NCI-H1417 treated with DMSO at 0.1 percent for 48 hours (cell line): ENCODE measurements at places on chromosomes 2 and 18.

DNA sequence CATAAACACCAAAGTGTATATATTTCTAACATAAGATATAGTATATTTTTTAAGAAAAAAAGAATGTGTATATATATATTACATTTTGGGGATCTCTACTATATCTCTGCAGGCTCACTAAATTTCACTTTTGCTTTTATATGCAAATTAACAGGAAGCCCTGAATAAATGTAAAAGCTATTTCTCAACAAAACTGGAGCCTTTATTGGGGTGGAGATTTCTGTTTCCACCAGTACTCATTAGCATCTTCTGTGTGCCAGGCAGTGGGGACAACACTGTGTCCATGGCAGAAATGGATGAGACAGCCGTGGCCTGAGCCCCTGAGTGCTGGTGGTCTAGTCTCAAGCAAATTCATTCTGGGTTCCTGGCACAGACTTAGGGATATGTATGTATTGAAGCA, 41.3 kb downstream of the C18orf63 start:
- DNase-seq, result no peak

DNA sequence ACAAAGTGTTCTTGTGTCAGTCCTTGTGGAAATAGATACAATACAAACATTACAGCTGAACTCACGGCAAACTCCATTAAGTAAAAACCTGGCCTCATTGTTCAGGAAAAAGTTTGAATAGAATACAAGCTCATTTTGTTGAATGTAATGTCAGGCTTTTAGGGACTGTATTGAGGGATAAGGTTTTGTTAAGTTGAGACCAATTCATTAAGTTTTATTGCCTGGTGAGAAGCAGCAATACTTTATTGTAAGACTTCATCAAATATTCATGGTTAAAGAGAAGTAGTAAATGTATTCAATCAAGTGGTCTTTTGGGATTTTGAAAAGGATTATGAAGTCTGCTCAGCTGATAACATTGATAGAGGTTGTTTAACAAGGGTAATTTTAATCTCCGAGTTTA, 35.4 kb upstream of the METAP1D start:
- no peak for DNase-seq

DNA sequence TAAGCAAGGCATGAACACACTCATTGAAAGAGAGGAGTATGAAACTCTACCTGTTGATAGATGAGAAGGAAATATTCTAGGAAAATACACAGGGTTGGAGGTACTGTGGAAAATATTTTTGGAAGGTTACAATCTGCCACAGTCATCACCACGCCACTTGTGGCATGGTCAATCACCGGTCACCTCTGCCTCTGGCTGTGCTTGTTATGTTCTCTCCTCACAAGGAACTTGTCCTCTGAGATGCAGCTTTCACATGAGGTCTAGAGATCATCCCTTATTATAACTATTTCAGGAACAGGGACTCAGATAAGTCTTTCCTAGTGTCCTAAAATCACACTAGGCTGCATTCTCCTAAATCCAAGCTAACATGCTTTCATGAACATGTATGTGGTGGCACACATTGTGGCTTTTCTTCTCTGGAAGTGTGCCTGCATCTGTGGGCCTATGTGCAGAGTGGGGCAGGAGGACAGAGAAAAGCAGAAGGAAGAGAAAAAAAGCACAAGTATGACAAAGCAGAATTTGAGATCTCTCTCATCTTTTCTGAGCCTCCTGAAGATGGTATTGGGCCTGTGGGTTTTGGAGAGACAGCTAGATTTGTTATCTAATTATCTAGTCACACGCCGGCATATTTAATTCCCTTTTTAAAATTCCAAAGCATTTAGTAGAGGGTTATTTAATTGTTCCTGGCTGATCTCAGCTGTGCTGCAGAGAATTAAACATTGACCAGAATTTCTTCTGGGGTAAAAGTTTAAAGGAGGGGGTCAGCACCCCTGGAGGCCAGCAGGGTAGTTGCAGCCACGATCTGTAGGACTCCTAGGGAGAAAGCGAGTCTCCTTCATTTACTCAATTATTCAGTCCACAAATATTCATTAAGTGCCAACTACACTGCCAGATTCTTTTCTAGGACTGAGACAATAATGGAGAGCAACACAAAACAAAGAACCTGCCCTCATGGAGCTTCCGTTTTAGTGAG, 294.6 kb downstream of the RDH14 start:
- DNase-seq, result no peak

DNA sequence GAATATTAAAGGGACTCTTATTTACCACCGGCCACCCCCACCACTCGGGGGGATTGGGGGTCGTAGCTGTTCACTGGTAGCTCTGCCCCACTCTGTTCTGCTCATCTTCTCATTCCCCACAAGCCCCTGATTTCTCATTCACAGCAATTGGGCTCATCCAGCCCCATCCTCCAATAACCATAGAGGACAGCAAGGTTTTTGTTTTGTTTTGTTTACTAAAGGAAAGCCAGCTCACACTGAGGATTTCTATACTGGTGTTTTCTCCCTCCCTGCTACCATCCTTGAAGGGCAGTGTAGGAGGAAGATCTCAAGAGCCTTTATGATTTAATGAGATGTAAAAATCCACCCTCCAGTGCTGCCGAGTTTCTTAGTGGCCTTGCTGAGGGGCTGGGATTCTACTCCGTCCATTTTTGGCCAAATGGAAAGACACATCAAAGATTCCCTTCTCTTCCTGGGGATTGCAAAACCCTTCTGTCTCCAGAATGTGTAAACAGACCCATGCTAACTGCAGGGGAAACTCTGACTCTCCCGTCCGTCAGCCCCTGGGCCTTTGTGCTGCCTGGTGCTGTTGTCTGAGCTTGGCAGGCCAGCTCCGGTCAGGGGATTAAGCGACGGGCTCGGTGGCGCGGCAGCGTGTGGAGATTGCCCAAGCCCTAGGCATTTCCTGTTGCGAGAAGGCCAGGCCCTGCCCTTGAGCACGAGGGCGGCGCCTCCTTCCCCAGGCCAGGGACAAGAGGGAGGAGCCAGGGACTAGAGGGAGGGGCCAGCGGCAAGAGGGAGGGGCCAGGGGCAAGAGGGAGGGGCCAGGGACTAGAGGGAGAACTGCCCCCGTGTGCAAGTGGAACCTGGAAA, 165.0 kb downstream of the ANTXR1 start:
- DNase-seq, result no peak

- DNase-seq, result no peak
Measured at GRCh38 chr2:226017537-226017936, 618.0 kb downstream of the NYAP2 start.

DNA sequence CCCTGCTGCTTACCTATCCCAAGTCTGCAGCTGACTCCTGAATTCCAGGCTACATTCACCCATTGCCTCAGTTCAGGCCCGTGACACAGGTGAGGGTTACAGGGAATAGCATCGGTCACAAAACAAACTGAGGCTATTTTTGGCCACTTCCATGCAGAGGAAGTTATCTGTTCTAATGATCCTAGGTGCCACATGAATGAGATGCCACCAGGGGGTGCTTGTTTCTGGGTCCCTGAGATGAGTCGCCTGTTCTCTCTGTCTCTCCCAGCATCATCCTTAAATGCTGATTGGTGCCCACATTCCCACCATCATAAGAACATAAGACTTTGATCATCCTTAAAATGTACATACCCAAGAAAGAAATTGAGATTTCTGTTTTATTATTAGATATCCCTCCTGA, 119.0 kb upstream of the CELF4 start:
- no peak for DNase-seq

DNA sequence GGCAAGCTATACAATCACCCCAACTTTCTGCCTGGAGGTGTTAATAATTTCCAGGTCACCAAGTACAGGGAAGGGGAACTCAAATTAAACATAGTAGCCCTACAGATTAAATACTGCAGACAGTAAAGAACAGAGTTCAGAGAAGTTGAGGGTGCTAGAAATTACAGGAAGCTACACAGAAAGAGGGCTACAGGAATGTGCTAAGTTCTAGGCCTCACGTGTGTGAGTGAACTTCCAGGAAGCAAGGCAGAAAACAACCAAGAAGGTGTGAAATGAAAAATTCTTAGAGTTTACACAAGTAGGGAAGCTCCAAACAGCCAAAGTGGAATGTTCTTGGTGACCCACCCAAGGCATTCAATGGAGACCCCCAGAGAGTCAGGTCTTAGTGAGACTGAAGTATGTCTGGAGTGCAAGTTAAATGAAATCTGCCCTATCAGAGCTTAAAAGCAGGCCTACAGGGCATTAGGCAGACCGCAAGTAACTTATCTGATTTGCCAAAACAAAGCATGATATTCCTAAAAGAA, 58.1 kb upstream of the RNU4ATAC start:
- no peak for DNase-seq

DNA sequence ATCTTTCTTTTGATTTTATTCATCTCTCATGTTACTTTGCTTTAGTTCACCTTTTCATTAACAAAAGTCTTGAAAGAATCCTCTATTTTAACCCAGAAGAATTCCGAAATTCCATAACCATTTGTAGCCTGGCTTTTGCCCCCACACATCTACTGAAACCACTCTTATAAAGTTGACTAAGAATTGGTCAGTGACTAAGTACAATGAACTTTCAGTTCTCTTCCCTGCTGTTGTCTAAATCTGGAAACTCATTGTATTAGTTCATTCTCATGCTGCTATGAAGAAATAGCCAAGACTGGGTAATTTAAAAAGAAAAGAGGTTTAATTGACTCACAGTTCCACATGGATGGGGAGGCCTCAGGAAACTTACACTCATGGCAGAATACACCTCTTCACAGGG, 49.9 kb upstream of the PNPT1 start:
- no peak for DNase-seq

- DNase-seq, result no peak
Measured at GRCh38 chr2:167200019-167200418, 311.7 kb downstream of the XIRP2 start.

DNA sequence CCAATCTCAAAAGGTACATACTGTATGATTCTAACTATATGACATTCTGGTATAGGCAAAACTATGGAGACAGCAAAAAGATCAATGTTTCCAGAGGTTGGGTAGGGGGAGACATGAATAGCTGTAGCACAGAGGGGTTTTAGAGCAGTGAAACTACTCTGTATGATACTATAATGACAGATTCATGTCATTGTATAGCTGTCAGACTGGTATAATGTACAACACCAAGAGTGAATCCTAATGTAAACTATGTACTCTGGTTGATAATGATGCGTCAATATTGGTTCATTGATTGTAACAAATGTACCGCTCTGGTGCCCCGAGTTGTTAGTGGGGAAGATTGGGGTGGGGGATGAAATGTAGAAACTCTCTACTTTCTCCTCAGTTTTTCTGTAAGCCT, 172.4 kb upstream of the SPOPL start:
- no peak for DNase-seq

DNA sequence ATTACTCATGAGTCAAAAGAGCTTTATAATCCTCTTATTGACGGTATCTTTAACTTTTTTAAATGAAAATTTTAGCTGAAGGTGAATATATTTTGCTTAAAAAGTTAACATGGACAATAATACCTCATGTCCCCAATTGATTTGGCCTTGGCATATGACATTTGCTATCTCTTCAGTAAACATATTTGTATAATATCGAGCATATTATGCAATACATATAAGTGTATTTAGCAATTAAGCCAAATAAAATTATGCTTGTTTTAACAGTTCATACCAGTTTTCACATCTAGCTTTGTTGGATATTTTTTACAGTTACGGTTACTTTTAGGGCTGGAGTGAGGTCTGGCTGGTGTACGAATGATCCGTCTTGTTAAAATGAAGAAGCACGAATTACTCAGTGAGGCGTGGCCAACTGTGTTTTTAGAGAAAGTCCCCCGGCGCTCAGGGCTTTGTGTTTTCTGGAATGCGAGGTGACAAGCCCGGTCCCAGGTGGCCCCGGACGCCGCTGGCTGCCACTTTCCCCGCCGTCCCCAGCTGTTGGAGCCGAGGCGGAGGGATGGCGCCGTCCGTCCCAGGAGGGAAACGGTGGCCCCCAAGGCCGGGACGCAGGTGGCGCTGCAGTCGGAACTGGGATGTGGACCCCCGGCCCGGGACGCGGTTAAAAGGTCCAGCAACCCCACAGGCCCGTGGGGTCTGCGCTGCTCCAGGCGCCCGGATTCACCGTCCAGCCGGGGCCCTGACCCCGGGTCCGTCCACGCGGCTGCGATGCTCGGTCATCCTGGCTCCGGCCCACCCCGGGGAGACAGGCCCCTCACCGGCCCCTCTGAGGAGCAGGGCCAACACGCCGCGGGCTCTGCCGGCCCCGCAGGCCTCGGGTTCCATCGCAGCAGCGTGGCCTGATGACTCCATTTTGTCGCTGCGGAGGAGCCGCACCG, 41.3 kb downstream of the TMEM18 start:
- DNase-seq, result no peak
